ENCODE measurements at places on chromosomes 12 and 14.
A peak's percentile ranks its signal among the peaks of the same experiment; 100 is the strongest.

GRCh38 chr14:89731396-89731933, 223.1 kb downstream of the EFCAB11 start:
- DNase-seq: no peak

DNA sequence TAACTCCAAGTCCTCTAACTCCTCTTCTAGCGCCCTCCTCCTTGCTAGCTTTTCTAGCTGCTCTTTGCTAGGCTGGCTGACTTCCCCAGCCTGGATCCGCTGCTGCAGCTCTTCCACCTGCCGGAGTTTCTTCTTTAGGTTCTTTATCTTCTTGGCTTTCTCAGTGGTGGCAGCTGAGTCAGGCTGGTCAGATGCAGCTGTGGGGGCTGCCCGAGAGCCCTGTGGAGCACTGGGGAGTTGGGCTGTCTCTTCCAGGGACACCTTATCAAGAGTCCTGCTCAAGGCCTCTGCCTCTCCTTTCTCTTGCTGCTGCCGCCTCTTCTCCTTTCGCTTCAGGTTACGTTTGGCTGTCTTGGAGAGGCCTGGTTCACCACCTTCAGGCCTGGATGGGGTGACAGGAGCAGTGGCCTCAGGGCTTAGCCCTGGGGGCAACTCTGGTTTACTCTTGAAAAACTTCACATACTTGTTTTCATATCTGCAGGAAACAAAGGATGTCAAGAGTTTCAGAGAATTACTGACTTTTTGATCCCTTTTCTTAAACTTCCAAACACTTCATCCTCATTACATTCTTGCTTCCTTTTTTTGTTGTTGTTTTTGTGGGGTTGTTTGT, 25.7 kb downstream of the PYM1 start:
- no peak for DNase-seq

DNA sequence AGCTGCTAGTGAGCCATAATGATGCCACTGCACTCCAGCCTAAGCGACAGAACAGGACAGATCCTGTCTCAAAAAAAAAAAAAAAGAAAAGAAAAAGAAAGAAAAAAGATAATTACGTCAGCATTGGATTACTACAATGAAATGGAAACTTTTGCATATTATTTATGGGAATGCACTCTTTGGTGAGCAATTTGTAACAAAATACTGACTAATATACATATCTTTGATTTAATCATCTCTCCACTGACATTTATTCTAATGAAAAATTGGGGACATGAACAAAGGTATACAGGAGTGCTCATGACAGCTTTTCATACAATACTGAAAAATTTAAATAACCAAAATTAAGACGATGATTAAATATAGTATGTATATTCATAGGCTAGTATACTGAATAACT, 27.9 kb upstream of the HECTD1 start:
- DNase-seq: no peak

DNA sequence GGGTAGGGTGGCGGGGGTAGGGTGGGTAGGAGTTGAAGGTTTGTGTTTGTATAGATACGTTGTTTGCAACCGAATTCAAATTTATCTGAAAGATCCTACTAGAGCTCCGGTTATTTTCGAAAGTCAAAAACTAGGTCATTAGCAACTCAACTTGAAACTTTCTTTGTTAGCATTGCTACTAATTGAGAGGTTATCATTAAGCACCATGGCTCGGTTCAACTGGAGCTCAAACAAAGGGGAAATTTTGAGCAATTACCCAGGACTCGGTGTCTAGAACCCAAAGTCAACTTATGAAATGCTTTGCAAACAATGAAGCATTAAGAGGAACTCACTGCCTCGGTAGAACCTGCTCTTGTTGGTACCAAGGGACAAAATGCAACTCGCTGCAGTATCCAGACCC, 207.7 kb downstream of the BCAT1 start:
- no peak for DNase-seq

GRCh38 chr12:90455756-90456155, 499.2 kb downstream of the CCER1 start:
- DNase-seq: no peak

DNA sequence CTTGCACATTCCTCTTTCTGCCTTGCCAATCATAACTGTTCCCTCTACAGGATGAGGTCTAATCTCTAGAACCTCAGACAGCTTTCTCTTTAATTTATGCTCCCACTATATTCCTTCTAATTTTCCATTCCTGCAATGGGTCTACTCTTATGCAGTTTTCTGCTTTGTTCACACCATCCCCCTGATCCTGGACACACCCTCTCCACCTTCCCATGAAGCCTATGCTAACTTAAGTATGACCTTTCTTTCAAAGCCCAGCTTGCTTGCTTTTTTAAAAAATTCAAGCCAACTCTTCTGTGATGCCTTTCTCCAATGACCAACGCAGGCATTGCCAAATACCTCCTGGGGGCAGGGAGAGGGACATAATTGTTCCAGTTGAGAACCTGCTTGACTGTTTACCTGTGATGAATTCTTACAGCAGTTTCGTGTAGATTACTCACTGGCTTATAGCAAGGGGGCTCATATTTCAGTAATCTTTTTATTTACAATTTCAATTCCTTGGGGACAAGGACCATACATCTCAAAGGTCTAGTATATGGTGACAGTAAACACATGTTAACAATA, 7.8 kb downstream of the SLC38A1 start:
- DNase-seq: no peak

- DNase-seq: no peak
Observed at GRCh38 chr14:65237023-65237814, 134.9 kb upstream of the MAX start.

- peak; percentile 6 for DNase-seq
Observed at GRCh38 chr14:35818346-35819115, 7.6 kb upstream of the BRMS1L start.

- DNase-seq: no peak
Observed at GRCh38 chr14:26841326-26841725, 243.5 kb upstream of the NOVA1 start.

DNA sequence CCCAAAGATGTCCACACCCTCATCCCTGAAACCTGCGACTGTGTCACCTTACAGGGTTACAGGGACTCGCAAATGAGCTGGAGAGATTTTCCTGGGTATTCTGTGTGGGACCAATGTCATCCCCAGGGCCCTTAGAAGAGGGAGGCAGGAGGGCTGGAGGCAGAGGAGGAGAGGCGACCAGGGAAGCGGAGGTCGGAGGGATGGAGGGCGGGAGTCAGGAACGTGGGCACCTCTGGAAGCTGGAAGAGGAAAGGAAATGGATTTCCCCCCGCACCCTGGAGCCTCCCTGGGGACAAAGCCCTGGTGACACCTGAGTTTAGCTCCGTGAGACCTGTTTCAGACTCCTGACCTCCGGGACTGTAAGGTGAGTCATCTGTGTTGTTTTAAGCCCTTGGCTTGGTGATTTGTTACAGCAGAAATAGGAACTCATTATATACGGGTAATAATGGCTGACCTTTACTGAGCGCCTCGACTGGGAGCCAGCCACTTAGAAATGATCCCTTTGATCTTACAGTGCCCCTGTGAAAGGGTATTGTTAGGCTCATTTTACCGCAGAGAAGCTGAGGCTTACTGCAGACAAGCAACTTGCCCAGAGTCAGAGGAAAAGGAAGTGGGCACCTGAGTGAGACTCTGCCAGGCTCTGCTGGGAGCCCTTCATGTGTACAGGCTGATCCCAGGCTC, 29.3 kb upstream of the FZD10 start:
- DNase-seq: no peak

DNA sequence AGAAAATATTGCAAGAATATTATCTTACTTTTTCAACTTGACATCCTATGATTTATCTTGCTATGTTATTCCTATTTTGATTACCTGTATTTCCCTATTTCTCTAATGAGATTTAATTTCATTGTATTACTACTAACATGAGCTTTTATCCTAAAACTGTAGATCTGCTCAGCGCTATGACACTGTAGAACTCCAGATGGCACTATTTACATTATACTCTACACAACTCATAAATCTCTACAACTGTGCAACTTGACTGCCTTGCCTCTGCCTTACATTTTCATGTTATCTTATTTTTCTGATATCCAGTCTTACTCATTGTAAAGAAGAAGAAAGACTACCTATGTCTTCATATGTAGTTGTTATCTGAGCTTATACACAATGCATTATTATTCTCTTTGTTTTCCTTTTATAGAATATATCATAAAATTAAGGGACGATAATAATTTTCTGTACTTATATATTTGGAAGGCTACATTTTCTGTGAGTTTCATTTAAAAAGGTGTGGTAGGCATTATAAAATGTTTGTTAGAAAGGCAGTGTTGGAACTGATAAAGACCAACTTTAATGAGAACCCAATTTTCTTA, 24.1 kb downstream of the NUP37 start:
- peak; percentile 51 for DNase-seq

- peak; percentile 30 for DNase-seq
Observed at GRCh38 chr14:49972131-49972671, 79.3 kb downstream of the ARF6 start.

- DNase-seq: no peak
Observed at GRCh38 chr14:77347751-77348150, 26.9 kb downstream of the GSTZ1 start.

DNA sequence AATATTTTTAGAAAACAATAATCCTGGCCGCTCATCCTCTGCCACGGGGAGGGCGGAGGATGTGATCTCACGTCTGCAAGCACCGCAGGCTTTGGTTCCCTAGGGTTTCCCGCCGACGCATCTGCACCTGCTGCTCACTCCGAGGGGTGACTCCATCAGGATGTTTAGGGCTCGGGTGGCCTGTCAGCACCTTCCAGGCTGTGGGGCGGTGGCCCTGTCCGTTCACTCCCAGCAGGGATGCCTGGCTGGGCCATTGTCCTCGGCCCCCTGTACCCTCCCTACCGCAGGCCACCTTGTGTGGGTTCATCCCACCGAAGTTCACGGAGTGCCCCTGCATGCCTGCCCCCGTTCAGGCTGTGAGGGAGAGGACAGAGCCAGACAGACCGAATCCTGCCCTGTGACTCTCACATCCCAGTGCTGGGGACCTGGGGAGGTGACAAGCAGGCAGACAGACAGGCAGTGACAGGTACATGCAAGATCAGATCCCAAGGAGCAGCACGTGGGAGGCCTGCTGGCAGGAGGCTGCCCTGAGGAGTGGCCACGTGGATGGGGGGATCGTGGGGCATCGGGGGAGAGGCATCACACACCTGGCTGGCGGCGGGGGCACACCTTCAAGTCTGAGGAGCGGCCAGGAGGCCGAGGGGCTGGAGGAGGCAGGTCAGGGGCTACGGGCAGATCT, 112.6 kb downstream of the ADGRD1 start:
- no peak for DNase-seq

DNA sequence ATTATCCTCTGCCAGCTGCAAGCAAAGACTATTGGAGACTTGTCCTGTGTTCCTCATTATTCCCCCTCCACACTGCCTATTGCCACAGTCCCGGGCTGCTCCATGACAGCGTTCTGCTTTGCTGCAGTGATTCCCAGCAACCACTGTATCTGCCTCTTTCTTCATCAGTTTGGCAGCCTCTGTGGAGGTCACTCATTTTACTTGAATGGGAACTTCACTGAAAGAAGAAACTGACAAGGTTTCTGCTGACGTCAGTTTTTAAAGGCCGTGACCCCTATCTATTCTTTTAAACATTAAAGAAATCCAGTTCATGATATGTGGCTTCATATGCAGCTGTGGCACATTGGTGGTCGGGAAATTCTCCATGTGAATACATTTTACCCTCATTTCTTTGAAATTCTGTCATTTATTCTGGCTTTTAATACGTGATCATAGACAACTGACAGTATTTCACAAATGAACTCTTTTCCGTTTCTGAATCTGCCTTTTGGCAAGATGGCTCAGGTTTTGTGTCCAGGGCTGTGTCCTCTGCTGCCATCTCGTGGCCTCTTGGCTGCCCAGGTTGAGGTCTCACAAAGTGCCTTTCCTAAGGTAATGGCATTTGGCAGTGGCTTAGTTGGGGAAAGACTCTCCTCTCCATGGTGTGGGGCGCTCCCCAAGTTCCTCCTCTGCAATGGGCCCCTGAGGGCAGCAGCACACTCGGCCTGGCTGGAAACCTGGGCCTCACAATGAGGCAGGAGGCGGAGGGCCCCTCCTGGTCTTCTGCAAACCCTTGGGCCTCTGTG, 5.8 kb downstream of the TMEM253 start:
- peak; percentile 81 for DNase-seq

DNA sequence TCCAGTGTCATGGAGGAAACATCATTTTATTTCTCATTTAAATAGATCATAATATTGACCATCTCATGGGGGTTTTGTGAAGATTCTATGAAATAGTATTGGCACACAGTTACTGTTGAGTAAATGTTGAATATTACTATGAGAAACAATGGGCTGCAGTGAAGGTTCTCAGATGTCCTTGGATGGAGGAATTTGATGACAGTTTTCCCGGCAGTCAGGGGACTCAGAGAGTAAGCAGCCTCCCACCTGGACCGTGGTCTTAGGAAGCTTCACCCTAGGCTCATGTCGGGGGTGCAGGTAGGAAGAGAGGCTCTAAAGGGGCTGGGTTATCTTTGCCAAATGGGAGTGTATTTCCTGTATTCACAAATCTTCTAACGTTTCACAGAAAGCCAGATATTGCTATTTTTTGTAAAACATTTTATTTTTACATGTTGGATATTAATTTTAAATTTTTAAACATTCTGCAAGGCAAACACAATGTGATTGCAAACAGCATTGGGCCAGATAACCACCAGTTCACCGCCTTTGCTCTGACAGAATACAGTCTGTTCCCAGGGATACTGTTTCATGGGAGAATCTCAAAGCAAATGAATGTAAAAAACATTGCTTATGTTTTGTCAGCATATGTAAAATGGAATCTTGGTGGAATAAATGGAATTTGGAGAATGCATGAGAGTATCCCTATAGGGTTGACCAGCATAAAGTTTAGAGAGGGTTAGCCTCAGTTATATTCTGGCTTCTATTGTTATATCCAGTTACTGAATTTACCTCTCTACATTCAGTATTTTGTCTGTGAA, 380.8 kb upstream of the TMEM132C start:
- DNase-seq: no peak

DNA sequence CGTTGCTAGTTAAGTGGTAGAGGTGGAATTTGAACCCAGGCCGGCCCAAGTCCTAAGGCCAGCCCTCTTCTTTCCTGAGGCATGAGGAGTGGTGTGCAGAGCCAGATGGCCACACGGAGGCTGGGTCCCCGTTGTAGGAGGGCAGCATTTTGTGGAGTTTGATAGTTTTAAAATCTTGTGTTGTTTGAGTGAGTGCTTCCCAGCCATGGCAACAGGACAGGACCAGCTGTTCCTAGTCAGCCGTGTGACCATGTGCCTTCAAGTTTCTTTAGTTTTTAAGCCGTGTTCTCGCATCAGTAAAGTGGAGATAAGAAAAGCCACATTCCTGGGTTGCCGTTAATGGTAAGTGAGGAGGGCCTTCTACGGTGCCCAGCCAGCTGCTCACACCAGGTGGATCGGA, 44.4 kb downstream of the UBE3B start:
- no peak for DNase-seq

DNA sequence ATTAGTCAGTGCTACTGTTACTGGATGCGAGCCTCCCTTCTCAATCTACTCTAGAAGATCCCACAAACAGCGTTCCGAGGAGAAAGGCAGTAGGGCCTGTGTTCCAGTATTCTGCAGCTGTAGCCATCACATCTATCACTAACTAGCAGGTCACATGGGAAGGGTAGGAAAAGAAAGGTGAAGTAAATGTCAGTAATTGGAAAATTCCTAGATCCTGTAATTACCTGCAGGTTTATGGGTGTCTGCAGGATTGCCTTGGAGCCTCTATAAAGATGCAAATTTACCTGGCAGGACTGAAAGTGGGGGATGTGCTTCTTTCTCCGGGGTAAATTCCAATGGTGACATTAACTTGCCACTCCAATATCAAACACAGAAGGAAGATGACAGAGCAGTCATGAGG, 77.8 kb downstream of the FERMT2 start:
- no peak for DNase-seq

GRCh38 chr12:5348491-5348890, 83.4 kb upstream of the NTF3 start:
- DNase-seq: no peak

Data from NCI-H774 (cell line).